Activated CD4-positive, alpha-beta memory T cell treated with anti-CD3 and anti-CD28 coated beads, Interleukin-2, amount 10 ng/mL, durations not matched to agents 7 days and 5 days (primary cell): ENCODE measurements at places on chromosomes 7 and 10. TPM values are rescaled to one million over a fixed set of nuclear protein-coding genes. Genes with fewer than 3 reads are reported as not detected.

Gene GPR22
- not detected for total RNA-seq

DNA sequence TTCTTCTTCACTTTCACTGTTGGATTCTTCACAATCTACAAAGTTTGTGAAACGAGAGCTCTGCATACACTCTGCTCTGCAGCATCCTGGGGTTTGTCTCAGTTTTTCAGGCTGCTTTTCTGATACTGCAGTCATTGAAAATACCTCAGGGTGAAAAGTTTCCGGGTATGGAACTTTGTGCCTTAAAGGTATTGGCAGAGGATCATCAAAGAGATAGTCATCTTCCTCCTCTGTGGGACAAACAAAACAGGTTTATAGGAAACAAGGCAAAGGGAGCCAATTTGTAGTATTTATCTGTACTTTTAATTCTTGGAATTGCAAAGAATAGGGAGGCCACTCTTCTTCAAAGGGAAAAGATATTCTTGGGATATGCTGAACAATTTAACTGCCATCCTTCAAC is 30.4 kb downstream of the SUV39H2 start:
- peaks cover 88% of the 10 kb centered on the region for H3K36me3 ChIP-seq
- DNase-seq = no peak
- no peak overlapping the region for H3K4me3 ChIP-seq
- no peaks in the 10 kb centered on the region for H3K27me3 ChIP-seq
- H3K4me1 ChIP-seq = peaks cover 13% of the 10 kb centered on the region

DNA sequence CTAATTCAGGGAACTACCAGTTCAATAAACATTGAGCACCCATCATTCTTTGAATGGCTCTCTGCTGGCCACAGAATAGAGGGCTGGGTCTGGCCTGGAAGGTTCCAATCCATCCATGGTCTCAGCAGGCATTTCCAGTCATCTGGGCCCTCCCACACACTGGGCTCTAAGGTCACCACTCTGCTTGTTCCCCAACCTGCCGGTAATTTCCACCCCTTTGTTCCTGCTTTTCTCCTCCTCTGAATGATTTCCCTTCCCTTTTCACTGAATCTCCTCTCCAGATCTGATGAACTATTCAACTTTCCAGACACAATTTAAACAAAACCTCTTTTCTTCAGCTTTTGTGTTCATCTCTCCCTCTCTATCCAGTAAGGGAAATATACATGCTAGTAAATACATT is 2.6 kb downstream of the BZW2 start:
- no peaks in the 10 kb centered on the region for H3K27me3 ChIP-seq
- no peak overlapping the region for H3K4me3 ChIP-seq
- peaks cover 60% of the 10 kb centered on the region for H3K4me1 ChIP-seq
- H3K36me3 ChIP-seq = peaks cover 8% of the 10 kb centered on the region

GRCh38 chr7:27810186-27810585 is 70.2 kb downstream of the TAX1BP1 start:
- H3K4me3 ChIP-seq = no peak overlapping the region
- no peaks in the 10 kb centered on the region for H3K4me1 ChIP-seq
- H3K27ac ChIP-seq = no peak overlapping the region
- DNase-seq = no peak
- no peaks in the 10 kb centered on the region for H3K27me3 ChIP-seq

DNA sequence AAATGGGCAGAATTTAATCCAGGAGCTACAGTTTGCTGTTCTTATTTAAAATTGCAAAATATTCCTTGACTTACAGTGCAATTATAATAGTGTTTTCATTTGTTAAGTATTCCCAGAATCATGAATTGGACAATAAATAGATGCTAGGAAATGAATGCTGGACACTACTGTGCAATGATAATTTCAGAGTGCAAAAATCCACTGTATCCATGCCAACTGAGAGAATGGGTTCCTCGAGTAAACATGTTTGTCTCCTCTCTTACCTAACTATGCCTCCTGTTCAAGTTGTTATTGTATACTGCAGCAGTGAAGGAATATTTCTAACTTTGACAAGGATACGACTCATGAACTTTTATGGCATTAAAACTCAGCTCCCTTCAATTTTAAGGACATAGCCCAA is 1396.3 kb downstream of the GATA3 start:
- H3K4me1 ChIP-seq = no peaks in the 10 kb centered on the region
- no peaks in the 10 kb centered on the region for H3K27me3 ChIP-seq
- no peak overlapping the region for H3K4me3 ChIP-seq
- no peaks in the 10 kb centered on the region for H3K36me3 ChIP-seq
- no peak for DNase-seq
